ENCODE measurements at places on chromosomes 5 and 9.

GRCh38 chr5:98455665-98456064 is 317.8 kb upstream of the RGMB start:
- no peak for DNase-seq

DNA sequence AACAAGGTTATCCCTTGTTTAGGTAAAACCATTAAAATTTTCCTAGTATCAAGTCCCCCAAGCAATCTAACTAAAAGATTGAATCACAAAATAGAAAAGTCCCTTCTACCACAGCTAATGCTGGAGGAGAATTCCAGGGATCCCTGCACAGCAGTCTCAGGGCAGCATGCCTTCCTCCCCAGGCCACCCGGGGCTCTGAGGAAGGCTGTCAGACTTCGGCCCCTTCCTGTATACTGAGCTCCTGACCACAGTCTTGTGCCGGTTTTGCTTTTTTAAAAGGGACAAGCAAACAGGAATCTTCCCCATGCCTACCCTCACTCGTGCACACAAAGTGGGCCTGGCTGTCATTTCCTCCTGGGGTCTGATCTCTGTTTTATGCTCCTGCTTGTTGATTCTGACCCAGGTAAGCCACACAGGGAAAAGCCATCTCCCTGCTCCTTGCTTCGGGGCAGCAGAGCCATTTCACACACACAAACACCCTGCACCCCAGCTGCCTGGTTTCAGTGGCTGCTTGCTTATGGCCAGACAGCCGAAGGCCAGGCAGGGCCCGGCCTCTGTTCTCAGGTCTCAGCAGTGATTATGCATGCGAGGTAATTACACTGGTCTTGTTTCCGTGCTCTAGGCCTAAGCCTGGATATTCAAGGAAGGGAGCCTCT is 211.9 kb downstream of the NXNL2 start:
- no peak for DNase-seq

- no peak for DNase-seq
Observed at GRCh38 chr9:17802249-17802857, 223.5 kb downstream of the SH3GL2 start.

DNA sequence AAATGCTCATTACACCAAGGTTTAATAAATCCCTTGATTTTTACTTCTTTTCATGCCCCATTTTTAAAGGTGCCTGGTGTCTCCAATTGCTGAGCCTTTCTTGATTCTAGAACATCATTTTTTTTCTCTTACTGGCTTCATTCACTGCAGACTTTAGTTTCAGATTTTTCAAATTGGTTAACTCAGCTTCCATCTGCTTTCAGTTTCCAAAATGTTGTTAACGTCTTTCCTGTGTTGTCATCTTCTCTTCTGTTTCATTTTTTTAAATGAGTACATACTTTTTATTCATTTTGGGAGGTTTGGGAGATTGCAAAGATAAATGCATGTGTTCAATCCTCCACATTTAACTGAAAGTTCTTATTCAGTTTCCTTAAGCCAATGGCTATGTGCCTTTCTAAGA is 126.4 kb upstream of the CCNG1 start:
- DNase-seq: no peak

GRCh38 chr9:89078421-89078820 is 87.2 kb downstream of the S1PR3 start:
- no peak for DNase-seq

DNA sequence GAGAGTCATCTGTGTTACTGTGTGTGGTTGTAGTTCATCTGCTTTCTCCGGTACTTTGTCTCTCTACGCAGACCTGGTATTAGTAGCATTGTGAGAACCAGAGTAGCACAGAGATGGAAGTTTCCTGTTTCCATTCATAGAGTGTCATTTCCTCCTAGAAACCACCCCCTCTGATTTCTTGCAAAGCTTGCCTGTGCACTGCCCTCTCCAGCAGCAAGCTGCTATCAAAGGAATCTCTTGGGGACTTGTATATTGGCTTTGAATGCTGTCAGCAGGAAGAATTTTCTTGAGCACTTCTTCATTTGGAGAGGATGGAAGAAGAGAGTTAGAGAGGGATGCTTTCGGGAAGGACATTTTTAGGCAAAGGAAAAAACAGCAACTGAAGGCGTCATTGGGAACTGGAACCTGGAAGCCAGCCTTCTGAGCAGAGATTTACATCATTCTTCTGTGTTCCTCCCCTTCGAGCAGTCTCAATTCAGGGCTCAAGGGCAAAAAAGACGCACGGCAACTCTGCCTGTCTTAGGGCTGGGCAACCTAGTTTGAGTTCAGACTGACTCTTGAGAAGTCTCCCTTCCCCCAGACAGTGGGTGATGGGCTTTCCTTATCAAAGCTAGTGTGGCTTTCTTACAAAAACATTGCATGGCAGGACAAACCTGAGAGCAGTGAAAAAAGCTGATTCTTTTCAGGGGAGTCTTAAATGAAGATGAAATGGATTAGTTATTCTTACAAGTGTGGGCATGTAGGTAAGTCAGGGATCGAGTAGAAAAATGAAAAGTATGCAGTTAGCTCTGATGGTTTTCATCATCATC is 226.3 kb downstream of the AOPEP start:
- no peak for DNase-seq

DNA sequence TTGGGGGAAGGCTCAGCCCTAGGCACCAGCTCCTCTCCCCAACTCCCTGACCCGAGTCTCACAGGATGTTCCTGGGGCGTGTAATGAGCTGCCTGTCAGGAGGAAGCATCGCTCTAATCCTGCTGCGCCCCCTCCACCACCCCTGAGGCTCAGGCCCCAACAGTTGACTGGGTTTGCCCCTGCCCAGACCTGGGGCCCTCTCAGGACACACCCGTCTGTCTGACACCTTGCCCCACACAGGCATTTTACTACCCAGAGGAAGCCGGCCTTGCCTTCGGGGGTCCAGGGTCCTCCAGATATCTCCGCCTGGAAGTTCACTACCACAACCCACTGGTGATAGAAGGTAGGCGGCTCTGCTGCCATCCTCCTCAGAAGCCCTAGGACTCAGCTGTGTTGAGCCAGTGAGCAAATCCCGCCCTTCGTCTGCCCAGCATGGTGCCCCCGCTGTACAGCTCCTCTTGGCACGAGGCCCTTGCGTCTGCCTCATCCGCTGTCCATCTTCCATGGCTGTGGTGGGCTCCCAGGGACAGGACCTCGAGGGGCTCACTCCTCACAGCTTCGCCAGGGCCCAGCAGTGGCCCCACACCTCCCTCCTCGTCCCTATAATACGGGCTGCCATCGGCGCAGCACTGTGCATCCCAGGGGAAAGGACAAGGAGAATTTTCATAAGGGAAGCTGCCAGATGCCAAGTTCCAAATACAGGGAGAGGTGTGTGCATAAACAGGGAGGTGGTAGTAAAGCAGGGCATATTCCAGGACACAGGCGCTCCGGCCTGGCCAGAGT is 8.0 kb downstream of the DBH start:
- DNase-seq: no peak

- no peak for DNase-seq
Observed at GRCh38 chr5:116892993-116893392, 318.4 kb upstream of the SEMA6A start.

- no peak for DNase-seq
Observed at GRCh38 chr5:134227259-134227658, 1.4 kb upstream of the PPP2CA start.

GRCh38 chr9:96289392-96289791 is 12.6 kb downstream of the HSD17B3 start:
- no peak for DNase-seq

DNA sequence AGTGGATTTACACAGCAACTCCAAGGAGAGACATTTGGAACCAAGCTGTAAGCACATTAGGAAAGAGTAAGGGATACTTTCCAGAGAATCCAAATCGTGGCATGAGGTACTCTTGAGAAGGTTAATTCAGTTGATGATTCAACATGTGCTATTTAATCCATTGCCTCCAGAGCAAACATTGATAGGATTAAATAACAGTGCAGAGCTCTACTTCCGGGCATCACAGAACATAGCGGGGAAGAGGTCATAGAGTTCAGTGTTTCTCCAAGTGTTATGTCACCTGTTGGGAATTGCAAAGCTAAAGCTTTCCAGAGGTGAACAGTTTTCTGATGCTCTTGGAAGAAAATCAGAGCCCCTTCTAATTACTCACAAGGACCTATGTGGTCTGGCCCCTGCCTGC is 127.5 kb downstream of the PPP2R2B start:
- DNase-seq: no peak

DNA sequence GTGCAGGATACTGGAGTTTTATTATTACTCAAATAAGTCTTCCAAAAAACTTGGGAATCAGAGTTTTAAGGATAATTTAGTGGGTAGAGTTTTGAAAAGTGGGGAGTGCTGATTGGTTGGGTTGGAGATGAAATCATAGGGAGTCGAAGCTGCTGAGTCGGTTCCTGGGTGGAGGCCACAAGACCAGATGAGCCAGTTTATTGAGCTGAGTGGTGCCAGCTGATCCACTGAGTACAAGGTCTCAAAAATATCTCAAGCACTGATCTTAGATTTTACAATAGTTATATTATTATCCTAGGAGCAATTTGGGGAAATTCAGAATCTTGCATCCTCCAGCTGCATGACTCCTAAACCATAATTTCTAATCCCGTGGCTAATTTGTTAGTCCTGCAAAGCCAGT is 804.9 kb upstream of the SEMA6A start:
- no peak for DNase-seq

- DNase-seq: no peak
Observed at GRCh38 chr9:122016309-122016708, 76.8 kb downstream of the TTLL11 start.

- no peak for DNase-seq
Observed at GRCh38 chr5:137954131-137954879, 65.0 kb downstream of the PKD2L2 start.

- no peak for DNase-seq
Observed at GRCh38 chr9:122239722-122240121, 11.0 kb upstream of the LHX6 start.

DNA sequence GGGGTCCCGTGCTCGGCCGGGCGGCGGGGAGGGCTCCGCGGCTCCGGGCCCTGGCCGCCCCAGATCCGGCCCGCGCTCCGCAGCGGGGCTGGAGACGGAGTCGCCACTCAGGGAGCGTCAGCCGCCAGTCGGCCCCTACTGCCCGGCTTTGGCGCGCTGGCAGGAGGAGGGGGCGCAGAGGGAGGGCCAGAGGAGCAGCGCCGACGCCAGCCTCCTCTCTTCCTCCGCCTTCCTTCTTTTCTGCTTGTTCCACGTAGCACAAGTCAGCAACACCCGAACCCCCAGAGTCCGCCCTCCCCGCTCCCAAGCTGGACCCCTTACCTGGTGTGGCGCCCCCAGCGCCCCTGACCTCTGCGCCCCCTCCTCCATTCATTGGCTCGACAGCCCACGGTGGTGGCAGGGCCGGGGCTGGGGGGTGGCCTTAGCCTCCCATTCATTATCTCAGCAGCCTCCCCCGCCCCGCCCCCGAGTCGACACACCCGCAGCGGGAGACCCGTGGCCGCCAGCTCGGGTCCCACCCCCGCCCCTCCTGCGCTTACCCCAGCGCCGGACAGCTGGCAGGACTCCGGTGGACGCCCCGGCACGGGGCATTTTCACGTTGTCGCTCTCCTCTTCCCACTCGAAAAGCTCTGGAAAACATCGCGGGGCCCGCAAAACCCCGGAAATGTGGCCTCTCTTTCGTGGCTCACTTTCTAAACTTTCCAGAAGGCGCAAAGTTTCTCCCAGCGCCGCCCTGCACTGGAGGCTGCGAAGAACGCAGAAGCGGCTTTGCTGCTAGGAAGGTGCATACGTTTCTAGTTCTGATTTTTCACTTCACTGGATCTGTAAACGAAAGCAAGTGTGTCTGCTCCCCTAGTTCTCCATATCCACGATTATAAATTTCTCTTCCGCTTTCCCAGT is at the start of gene LPAR1:
Gene LPAR1, minus strand, starts transcription at position 140 of the 900 bp plus-strand sequence. CDS start 66,353 bp downstream, outside the sequence.
- no peak for DNase-seq

DNA sequence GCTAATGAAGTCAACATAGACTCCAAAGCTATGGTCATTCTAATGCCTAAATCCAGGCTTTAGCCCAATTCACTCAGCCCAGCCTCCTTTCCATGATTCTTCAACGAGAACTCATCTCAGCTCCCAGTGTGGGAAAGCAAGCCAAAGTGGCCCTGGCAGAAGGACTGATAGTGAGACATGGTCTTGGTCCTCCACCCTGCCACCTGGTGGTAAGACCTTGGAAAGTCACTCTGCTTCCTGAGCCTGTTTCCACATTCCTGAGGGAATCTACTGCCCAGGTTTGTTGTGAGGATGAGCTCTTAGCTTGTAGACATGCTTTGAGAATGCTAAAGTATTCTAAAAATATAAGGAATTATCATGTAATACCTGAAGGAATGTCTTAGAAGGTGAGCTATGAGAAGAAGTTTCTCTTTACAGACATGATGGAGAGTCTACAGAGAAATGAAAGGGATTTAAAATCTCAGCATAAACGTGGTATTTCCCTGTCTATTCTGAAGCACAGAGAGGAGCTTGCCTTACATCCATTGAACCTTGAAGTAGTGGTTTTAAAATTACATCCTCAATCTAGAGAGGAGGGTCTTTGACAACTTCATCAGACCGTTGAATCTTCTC is 173.5 kb downstream of the TRIM32 start:
- DNase-seq: no peak

GRCh38 chr5:149881069-149881622 is 63.4 kb downstream of the PDE6A start:
- DNase-seq: no peak

DNA sequence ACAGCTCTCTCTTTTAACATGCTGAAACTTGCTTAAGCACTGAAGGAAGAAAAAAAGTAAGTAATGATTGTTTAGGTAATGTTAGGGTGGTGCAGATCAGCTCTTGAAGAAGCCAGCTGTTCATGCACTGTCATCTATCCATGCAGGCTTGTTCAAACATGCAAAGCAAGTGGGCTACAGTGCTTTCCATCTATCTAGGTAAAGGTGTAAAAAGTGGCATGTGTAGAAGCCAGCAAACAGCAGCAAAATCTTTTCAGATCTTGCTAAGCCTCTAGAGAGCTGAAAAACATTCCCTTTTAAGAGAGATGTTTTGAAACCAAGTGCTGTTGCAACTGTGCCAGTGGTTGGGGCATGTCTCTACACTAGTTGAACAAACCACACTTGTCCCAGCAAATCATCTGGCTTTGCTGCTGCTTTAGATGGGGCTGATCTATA is 214.4 kb downstream of the EFNA5 start:
- no peak for DNase-seq

DNA sequence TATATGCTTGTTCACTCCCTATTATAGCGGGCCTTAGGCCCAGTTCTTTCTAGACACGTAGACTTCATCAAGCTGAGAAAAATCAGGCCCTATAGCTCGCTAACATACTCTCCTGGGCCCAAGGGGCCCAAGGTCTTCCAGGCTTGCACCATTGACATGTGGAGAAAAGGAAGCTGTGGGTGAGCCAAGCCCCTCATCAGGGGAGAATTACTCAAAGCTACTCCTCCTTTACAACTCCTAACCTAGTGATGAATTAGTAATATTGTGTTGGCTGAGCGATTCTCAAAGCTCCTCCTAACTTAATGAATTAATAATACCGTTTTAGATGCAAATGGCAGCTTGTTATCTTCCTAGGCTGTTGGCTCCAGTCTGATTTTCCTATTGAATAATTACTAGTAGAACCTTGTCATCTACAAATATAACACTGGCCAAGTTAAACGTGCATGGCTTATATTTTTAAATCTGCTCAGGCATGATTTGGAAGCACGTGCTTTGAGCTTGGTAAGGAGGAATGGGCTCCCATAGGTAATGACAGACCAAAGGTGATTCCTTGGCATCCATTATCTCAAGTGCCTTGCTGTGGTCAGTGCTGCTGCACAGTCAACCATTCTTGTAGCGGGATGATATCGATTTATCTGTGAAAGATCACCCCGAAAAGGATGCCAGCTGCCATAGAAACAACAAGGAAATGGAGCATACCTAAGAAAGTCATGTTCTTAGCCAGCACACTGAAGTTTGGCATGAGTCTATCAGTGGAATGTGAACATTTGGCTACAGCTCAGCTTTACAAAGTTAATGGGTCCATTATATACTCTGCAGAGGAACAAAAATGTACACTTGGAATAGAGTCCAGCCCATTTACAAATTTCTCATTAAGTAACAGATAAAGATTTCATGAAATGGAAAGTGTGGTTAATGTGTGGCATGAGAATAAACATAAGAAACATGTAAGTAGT is 23.8 kb downstream of the LVRN start:
- DNase-seq: no peak
